Glutamatergic neuron (in vitro differentiated cells): ENCODE measurements at places on chromosomes 6 and 20. TPM values are rescaled to one million over a fixed set of nuclear protein-coding genes. Genes with fewer than 3 reads are reported as not detected.

Gene PI3
- total RNA-seq: not detected

DNA sequence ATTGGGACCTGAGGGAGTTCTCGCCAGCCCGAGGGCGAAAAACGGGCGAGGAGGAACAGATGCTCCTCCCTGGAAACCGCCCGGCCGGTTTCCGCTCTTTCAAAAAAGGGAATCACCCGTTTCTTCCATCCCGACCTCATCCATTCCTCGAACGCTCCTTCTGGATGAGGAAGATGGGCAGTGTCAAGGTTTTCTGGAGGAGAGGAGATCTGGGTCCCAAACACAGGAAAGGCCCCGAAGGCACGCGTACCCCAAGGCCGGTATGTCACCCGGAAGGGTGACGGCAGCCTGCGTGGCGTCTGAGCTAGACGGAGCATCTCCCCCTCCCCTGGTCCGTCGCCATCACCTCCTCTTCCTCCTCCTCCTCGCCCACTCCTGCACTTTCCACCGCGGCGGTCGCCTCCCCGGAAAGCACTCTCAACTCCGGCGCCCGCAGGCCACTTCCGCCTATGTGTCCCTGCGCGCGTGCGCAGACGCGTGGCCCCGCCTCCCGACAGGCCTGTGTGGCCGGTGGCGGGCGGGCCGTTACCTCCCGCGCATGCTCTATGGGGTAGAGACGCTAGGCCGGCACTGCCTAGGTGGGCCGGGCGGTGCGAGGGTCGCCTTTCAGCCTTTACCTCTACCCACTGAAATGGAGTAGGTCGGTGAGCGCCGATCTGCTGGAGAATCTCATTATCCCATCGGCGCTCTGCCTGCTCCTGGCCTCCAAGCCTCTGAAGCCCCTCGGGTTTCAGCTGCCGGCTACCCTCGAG lies at the start of gene SLC35B3:
SLC35B3 (minus strand) TSS at position 453 of the 752 bp plus-strand sequence.
- H3K36me3 ChIP-seq: no peaks in the 10 kb centered on the region
- peak within 1 kb of the TSS; percentile 92 for H3K27ac ChIP-seq
- H3K27me3 ChIP-seq: peaks cover 2% of the 10 kb centered on the region
- peak within 1 kb of the TSS; percentile 85 for H3K4me3 ChIP-seq
- H3K4me1 ChIP-seq: peaks cover 18% of the 10 kb centered on the region

Gene TCF21
- not detected for total RNA-seq

Gene BPI
- not detected for total RNA-seq

Gene GPLD1
- total RNA-seq: 2.0 TPM

Gene PRDM13
- 13.9 TPM for total RNA-seq

DNA sequence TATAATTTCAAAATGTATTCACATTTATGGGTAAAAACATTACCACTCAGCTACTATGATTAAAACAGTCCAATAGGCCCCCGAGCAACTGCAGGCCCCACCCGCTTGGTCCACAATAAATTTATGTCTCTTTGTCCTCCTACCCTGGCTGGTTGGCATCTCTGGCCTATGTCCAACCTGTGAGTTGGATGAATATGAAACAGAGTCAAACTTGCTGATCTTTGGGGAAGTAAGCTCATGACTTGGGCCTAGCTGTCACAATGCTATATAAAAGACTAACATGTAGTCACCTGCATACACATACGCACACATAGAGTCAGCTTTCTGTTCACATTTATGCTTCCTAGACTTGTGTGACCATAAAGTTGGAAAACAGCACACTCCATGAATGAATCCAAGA lies 20.5 kb downstream of the MAP7 start:
- no peak overlapping the region for H3K27ac ChIP-seq
- H3K4me3 ChIP-seq: no peak overlapping the region
- DNase-seq: no peak
- H3K36me3 ChIP-seq: no peaks in the 10 kb centered on the region
- peaks cover 2% of the 10 kb centered on the region for H3K27me3 ChIP-seq
- peaks cover 25% of the 10 kb centered on the region for H3K4me1 ChIP-seq

GRCh38 chr6:146224988-146225387 lies 196.1 kb downstream of the GRM1 start:
- no peaks in the 10 kb centered on the region for H3K36me3 ChIP-seq
- H3K4me3 ChIP-seq: no peak overlapping the region
- H3K4me1 ChIP-seq: no peaks in the 10 kb centered on the region
- DNase-seq: no peak
